ENCODE measurements at places on chromosomes 6 and 20. TPM values are rescaled to one million over a fixed set of nuclear protein-coding genes. Genes with fewer than 3 reads are reported as not detected.

LSM2 gene
- 24.6 TPM for total RNA-seq

MOG gene
- total RNA-seq: 12.6 TPM

COL19A1 gene
- 1.2 TPM for total RNA-seq

EYA4 gene
- 19.5 TPM for total RNA-seq

LHFPL5 gene
- total RNA-seq: not detected

RIMS4 gene
- total RNA-seq: not detected

FAM135A gene
- total RNA-seq: 11.4 TPM

RIMS1 gene
- 1.3 TPM for total RNA-seq

PTCRA gene
- not detected for total RNA-seq

FRK gene
- total RNA-seq: 7.3 TPM

MAFB gene
- total RNA-seq: 17.7 TPM

PRR18 gene
- total RNA-seq: 0.11 TPM

BMP6 gene
- 1.6 TPM for total RNA-seq

SPATA25 gene
- total RNA-seq: 2.0 TPM

POPDC3 gene
- total RNA-seq: 47.8 TPM

Data from Right ventricle myocardium inferior (tissue), 1 donor.